ENCODE measurements at places on chromosomes 7 and 10.

GRCh38 chr7:99111591-99111990, 32.3 kb downstream of the SMURF1 start:
- DNase-seq = no peak

GRCh38 chr7:80459776-80460510, 51.9 kb downstream of the GNAT3 start:
- no peak for DNase-seq

GRCh38 chr10:308572-309085, 173.4 kb downstream of the ZMYND11 start:
- DNase-seq = no peak

DNA sequence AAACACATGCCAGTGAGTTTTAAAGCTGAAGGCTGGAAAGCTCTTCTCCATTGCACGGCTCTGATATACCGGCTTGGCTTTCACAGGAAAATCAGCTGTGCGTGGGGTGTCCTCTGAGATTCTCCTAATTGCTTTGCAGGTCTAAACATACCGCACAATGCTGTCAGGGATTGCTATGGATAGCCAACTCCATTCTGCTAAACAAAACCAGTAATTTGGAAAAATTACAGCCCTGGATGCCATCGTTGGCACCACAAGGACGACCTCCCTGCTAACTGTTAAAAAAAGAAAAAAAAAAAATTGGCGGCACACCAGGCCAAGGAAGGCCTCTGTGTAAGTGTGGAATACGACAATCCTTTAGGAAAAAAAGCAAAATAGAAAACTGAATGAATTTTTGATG, 118.6 kb upstream of the ADARB2 start:
- no peak for DNase-seq

GRCh38 chr7:107464666-107465226, 5.1 kb upstream of the GPR22 start:
- DNase-seq = no peak

- DNase-seq = no peak
Measured at GRCh38 chr10:121551210-121551885, 46.9 kb downstream of the FGFR2 start.

DNA sequence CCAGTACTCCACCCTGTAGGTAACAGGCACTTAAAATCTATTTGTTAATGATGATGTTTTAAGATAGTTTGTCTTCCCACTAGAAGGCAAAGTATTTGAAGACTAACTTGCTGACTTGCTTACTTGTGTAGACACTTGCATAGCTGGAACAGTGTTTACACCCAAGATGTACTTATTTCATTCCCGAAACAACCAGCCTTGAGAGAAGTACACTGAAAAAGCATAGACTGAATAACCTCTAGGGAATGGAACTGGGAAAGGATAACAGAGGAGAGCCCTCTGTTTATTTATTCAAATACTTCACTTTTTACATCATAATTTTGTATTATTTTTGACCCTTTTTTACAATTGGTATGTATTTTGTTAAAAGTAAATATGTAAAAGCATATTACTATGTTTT, 33.1 kb upstream of the TMEM26 start:
- no peak for DNase-seq

DNA sequence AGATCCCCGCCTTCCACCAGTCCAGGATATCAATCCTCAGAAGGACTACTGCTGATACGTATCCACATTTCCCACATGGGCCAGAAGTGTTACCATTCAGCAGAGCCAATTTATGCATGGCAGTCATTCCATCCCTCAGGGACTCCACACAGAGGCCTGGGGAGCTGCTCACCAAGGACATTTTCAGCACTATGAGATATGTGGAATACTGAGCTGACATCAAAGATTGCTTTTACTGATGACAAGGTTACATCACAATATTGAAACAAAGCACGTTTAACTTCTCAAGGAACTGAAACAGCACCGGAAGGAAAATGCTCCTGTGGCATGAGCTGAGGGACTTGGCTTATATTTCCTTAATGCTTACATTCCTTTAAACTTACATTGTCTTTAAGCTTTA, 335.1 kb downstream of the BMPER start:
- no peak for DNase-seq

GRCh38 chr10:75487755-75488125, 56.3 kb downstream of the LRMDA start:
- DNase-seq = no peak

- peak; percentile 11 for DNase-seq
Measured at GRCh38 chr7:79504607-79505389, 51.3 kb upstream of the MAGI2 start.

GRCh38 chr10:1454428-1454827, 282.9 kb downstream of the ADARB2 start:
- no peak for DNase-seq

- DNase-seq = no peak
Measured at GRCh38 chr10:124130198-124130900, 37.0 kb upstream of the CHST15 start.

DNA sequence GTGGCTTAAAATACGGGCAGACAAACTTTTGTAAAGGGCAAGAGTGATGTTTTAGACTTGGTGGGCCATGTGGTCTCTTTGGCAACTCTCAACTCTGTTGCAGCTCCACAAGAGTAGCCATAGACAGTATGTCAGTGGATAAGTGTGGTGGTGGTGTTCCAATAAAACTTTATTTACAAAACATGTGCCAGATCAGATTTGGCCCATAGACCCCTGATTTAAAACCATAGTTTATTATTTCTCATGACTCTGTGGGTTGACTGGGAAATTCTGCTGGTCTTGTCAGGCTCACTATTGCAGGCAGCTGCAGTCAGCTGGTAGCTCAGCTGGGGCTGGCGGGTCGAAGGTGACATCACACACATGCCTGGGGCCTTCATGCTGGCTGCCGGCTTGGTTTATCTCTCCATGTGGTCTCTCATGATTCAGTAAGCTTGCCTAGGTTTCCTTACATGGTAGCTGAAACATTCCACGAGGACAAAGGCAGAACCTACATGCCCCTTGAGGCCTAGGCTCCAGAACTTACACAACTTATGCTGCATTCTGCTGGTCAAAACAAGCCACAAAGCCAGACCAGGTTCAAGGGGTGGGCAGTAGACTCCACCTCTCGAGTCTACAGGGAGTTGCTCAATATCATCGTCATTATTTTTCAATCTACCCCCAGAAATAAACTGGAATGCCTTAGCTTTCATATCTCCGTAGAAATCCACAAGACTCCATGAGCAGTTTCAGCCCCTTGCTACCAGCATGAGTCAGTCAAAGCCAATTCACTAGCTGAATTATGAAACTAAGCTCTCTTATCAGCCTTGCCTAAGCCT, 245.7 kb downstream of the WDR11 start:
- no peak for DNase-seq

- no peak for DNase-seq
Measured at GRCh38 chr10:6208799-6209235, 6.1 kb downstream of the PFKFB3 start.

GRCh38 chr10:86312701-86313270, 53.8 kb downstream of the GRID1 start:
- DNase-seq = no peak

DNA sequence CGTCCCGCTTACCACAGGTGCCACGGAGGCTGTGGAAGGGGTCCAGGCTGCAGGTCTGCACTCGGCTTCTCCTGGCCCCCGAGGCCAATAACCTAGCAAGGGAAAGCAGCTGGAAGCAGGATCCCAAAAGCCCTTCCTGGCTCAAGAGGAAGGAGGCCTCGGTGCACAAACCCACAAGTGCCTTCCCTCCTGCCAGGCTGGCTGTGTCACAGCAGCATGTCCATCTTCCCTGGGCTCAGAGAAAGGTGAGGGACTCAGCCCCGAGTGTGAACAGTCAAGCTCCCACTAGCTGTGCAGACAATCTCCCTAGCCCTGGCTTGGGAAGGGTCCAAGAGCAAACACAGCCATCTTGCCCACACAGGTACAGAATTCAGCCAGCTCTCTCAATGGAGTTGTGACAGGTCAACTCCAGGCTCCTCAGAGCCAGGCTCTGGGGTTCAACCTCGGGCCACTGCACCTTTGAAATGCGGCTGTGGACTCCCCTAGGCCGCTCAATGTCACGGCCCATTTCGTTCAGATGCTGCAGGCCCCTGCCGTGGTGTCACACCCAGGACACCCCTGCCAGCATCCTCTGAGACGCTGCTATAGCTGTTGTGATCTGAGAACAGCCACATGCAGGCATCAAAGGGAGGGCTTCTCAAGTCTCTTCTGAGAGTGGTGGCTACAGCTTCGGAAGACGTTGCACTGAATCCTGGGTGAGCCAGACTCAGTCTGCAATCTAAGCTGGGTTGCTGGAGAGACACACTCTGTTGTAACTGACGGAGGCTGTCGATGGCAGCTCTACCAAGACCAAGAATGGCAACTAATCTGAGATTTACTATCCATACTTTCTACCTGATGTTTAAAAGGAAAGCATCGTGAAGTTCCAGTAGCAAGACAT, 137.9 kb downstream of the DIP2C start:
- DNase-seq = no peak

GRCh38 chr7:137399827-137400823, 56.6 kb upstream of the PTN start:
- DNase-seq = peak; percentile 74

DNA sequence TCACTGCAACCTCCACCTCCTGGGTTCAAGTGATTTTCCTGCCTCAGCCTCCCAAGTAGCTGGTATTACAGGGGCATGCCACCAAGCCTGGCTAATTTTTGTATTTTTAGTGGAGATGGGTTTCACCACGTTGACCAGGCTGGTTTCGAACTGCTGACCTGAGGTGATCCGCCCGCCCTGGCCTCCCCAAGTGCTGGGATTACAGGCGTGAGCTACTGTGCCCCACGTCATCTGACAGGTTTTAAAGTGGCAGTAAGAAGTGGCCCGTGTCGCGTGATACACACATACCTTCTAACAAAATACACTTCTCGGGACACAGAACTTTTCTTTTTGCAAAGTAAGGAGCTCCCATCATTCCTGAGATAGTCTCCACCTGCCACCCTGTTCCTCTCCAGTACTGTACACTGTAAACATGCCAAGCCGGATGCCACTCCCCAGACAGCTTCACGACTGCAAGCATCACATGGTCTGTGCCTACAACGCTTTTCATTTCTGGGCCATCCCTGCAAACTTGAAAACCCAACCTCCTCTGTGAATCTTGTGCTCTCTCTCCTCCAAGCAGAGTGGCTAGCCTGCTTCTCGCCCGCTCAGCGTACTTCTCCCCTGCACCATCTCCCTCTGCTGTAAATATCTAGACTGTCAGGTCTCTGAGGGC, 256.3 kb upstream of the KLF14 start:
- no peak for DNase-seq

DNA sequence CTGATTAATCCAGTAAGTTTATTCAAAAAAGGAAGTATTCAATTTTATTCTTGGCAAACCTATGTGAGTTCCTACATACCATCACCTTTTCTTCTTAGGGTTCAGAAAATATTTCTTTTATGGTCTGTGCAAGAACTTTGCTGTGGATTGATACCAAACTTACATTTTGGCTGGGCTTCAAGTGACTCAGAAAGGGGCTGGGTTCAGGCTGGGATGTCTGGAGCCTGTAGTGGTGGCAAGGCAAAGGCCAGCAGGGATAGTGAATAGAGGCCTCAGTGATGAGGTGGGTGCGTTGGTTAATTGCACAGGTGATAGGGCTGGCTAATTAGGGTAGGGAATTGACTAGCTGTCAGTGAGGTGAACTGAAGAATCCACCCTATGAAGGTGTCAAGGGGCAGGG, 40.2 kb upstream of the ATXN7L1 start:
- DNase-seq = peak; percentile 77

GRCh38 chr7:35691827-35692307, 3.1 kb downstream of the HERPUD2 start:
- no peak for DNase-seq

DNA sequence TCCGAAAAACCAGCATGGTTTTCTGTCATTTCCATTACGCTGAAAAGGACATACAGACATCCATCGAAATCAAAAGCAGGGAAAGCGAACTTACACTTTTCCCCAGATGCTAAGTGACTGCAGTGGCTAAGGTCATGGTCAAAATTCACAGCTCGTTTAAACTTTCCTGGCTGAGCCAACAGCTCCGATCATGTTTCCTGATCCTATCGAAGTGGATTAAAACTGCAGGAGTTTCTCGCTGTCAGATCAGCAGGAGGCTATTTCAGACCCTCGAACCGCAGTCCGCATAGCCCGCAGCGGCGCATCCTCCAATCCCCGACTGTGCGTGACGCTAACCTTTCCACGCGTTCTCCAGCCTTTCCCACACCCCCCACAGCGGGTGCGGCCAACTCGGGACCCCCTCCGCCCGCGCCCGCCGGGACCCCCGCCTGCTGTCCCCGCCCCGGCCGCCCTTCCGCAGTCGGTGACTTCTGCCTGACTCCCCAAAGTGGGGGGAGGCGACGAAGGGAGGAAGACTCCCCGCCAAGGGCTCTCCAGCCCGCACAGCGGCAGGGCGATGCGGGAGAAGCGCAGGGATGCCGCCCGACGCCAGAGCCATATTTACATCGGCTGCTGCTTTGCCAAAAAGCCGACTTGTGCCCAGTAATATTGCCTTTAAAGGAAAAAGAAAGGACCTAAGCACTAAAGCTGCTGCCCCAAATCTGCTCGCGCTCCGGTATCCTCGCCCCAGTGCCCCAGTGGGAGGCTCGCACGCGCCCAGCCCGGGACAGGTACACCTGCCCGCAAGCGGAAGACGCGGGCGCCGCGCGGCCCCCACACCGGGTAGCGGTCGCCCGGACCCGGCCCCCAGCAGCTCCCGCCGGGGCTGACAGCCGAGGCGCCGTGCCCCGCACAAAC, 1.2 kb downstream of the PIP4K2A start:
- DNase-seq = peak; percentile 61

GRCh38 chr10:11381023-11381422, 230.4 kb downstream of the USP6NL start:
- peak; percentile 39 for DNase-seq

GRCh38 chr10:75230600-75231038, 5.1 kb downstream of the COMTD1 start:
- DNase-seq = peak; percentile 79

GRCh38 chr10:119919826-119920225, 27.3 kb downstream of the SEC23IP start:
- DNase-seq = no peak

DNA sequence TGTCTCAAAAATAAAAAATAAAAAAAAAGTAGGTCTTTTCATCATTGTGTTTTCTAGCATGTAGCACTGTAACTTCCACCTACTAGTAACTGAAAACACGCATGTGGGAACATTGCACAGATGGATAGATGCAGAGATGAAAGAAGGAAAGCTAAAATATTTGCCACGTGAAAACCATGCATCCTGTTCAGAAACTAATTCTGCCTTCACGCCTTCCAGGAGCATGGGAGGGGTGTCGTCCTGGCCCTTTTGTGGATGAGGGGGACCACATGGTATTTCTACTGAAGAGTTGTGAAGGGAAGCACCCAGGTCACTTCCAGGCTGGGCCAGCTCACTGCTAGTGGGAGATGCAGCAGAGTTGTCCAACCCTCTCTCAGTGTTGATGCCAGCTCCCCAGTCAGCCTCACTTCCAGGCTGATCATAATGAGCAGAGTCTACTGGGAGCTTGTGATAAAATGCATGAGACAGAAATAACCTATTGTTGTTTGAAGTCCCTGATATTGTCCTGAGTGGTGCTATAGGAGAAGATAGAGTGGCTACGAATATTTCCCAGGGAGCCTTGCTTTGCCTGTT, 287.1 kb upstream of the CELF2 start:
- no peak for DNase-seq
